Esophagus mucosa (tissue), 1 donor: ENCODE measurements at places on chromosomes 16 and 17. TPM values are rescaled to one million over a fixed set of nuclear protein-coding genes. Genes with fewer than 3 reads are reported as not detected.

DNA sequence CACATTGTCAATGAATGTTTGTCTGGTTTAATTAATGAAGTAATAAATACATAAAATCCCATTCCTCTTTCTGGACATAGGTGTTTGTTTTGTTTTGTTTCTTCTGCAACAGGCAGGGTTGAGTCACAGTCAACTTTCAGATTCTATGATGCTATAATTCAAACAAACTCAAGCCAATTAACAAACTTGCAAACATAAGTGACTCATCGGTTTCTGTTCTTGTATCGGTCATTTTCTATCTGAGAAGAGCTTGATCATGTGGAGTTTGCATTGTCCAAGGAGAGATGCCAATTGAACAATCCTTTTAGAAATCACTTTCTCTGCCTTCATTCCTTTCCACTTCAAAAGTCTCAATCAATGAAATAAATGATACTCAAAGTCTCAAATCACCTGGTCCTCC lies 294.2 kb upstream of the C16orf82 start:
- ATAC-seq, result no peak

- ATAC-seq, result no peak
Measured at GRCh38 chr16:29876594-29877249, 13.7 kb upstream of the CDIPT start.

Gene GHDC
- 9.0 TPM for total RNA-seq

Gene GOSR1
- total RNA-seq, result 31.4 TPM

Gene PNPO
- 33.3 TPM for total RNA-seq

Gene KRTAP4-3
- not detected for total RNA-seq

GRCh38 chr16:22970209-22970865 lies 156.4 kb downstream of the HS3ST2 start:
- no peak for ATAC-seq

GRCh38 chr17:63096426-63096825 lies 130.4 kb downstream of the TANC2 start:
- no peak for ATAC-seq

Gene KSR1
- 31.0 TPM for total RNA-seq

Gene CCDC200
- not detected for total RNA-seq

Gene PTX4
- total RNA-seq, result not detected

- no peak for ATAC-seq
Measured at GRCh38 chr17:60356940-60357339, 35.0 kb downstream of the USP32 start.

Gene TBC1D3H
- not detected for total RNA-seq

DNA sequence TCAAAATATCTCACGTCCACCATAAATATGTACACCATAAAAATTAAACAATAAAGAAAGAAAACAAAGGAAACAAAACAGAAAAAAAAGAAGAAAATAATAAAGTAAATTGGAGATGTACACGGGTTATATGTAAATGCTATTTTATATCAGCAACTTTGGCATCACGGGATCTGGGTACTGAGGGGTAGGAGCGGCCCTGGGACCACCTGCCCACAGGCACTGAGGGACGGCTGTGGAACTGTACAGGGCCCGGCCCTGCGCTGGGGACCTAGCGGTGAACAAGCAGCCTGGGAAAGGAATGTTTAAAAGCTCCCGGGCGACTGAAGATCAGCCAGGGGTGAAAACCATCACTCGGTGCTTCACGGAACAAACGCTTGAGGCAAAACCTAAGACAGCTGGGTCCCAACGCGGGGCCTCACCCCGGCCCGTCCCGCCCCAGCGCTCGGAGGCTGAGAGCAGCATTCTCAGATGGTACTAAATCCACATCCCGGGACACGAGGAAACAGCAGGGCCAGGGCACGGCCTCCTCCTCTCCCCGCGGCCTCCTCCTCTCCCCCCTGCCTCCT lies 31.2 kb downstream of the NXN start:
- peak; percentile 64 for ATAC-seq

Gene DLX4
- total RNA-seq, result 0.52 TPM

Gene FNDC8
- not detected for total RNA-seq

GRCh38 chr17:47188271-47188875 lies 722 bp downstream of the CDC27 start:
- no peak for ATAC-seq

GRCh38 chr16:67055712-67056487 lies 27.0 kb downstream of the CBFB start:
- ATAC-seq, result peak; percentile 99

GRCh38 chr16:70788668-70789594 lies 12.0 kb downstream of the VAC14 start:
- no peak for ATAC-seq

Gene BICDL2
- total RNA-seq, result 62.0 TPM

DNA sequence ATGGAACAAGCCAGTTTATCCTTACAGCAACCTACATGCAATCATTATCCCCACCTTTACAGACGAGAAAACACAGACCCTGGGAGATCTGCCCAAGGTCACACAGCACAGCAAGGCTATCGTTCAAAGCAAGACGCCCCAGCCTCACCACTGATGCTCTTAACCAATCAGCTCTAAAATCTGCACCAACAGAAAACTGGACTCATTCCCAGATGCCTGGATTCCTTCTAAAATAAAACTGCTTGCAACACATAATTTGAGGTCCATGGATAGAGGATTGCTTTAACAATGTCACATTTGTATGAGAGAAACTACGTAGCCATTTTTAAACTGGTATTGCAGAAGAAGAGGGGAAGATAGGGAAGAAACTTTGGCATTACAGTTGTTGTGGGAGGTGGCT lies 6.8 kb downstream of the COTL1 start:
- no peak for ATAC-seq

- ATAC-seq, result no peak
Measured at GRCh38 chr16:26464576-26465266, 602.0 kb upstream of the C16orf82 start.

GRCh38 chr17:64533784-64534183 lies 27.0 kb downstream of the CEP95 start:
- no peak for ATAC-seq

GRCh38 chr16:86089334-86089900 lies 190.5 kb downstream of the IRF8 start:
- no peak for ATAC-seq

Gene TP53TG3
- not detected for total RNA-seq

Gene ETV4
- 5.7 TPM for total RNA-seq

GRCh38 chr17:80646328-80646727 lies 101.7 kb downstream of the RPTOR start:
- ATAC-seq, result no peak

DNA sequence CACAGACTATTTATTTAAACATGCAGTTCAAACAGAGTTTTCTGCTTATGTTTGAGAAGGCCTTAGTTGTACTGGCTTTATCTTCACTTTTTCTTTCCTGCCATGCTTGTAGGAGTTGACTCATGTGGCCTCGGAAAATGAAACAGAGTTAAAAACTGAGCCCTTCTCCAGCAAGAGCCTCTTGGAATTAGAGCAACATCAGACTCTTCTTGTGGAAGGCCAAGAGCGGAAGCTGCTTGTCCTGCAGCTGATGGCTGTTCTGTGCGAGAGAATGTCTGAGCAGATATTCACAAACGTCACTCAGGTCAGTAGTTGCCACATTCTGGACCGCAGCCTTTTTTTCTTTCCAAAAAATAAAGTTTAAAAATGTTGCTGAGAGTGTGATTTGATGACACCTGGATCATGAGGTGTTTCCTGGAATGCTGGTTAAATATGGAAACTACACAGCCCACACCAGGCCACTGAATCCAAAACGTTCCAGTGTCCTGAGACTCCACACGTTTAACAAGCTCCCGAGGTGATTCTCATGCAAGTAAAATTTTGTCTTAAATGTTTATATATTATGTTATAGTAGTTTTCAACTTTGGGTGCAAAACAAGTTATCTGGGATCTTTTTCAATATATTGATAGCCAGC lies 65.9 kb downstream of the TANGO6 start:
- no peak for ATAC-seq

Gene TBC1D3C
- not detected for total RNA-seq

DNA sequence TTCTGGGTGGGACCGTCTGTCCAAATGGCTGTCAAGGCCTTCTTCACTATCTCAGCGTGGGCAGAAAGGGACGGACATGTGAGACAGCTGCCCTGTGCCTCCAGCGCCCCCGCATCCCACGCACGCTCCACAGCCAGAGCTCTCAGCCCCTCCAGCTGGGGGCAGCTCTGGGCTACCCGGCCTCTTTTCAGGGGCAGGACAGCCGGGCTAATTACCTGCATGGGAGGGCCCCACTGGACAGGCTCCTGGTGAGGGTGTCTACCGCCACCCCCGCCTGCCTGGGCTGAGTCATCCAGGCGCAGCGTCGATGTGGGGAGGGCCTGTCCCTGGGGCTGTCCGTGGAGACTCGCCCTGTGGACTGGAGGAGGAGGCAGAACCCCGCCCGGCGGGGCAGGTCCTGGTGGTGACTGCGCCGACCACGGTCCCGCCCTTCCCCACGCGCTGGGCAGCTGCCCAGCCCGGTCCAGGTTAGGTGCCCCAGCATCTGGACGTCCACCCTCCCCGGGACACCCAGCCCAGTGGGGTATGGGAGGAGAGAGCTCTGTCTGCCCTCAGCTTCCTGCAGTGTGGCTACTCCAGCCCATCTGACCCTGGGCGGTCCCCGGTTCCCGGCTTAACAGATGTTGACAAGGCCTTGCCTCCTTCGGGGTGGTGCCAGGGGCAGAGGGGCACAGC lies 5.9 kb upstream of the METRNL start:
- peak; percentile 89 for ATAC-seq

- ATAC-seq, result peak; percentile 83
Measured at GRCh38 chr16:67961551-67961957, 6.9 kb downstream of the SLC12A4 start.

Gene FSCN2
- 0.76 TPM for total RNA-seq

DNA sequence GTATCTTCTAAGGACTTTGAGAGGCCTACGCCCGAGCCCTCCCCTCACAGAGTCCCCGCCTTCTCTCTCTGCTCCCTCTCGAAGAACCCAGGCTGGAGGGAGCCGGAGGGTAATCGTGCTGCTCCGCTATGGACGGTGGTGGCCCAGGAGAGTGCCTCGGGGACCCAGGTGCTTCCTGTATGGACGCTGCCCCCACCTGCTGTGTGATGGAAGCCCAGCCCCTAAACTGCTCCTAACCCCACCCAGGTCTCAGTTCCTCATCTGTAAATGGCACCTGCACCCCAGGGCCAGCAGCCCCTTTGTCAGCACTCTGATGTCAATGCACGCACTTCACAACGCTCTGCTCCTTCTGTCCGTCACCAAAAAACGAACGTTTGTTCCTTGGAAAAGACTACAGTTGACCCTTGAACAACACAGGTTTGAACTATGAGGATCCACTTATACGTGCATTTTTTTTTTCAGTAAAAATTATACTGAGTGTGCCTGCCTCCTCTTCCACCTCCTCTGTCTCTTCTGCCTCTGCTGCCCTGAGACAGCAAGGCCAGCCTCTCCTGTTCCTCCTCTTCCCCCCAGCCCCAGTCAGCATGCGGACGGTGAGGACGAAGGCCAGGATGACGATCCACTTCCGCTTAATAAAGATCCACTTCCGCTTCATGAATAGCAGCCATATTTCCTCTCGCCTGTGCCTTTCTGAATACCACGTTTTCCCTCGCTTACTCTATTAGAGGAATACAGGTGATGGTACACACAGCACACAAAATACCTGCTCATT lies 118.3 kb downstream of the BANP start:
- peak; percentile 55 for ATAC-seq

DNA sequence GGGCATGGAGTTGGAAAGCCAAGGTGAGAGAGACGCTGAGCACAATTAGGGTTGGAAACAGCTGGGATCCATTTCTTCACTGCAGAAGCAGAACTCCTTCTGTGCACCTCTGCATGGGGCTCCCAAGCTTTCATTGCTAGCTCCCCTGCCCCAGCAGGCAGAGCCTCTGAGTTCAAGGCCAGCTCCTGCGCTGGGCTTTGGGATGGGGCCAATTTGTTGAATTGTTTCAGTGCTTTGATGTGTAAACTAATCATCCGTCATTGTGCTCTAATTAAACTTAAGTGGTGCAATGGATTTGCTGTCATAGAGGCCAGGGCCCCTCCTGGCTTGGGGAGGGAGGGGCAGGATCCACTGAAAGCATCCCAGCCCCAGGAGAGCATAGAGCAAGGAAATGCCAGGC lies 13.5 kb upstream of the LYRM9 start:
- no peak for ATAC-seq

Gene KRTAP4-6
- not detected for total RNA-seq

GRCh38 chr16:66569131-66569530 lies 2.9 kb downstream of the CMTM1 start:
- no peak for ATAC-seq

DNA sequence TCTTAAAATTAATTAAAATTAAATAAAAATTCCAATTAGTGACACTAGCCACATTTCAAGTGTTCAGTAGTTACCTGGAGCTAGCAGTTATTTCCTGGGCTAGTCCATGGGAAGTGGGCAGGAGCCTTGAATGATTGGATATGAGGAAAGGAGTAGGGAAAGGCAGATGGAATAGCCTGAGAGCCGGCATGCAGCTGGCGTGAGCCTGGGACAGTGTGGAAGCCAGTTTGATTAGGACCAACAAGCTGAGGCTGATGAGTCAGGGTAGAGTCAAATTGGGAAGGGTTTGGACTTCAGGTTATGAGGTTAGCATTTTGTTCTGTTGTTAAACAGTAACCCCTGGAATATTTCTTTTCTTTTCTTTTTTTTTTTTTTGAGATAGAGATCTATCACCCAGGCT lies 15.3 kb upstream of the GNA13 start:
- peak; percentile 40 for ATAC-seq

Gene KRTAP1-1
- not detected for total RNA-seq

DNA sequence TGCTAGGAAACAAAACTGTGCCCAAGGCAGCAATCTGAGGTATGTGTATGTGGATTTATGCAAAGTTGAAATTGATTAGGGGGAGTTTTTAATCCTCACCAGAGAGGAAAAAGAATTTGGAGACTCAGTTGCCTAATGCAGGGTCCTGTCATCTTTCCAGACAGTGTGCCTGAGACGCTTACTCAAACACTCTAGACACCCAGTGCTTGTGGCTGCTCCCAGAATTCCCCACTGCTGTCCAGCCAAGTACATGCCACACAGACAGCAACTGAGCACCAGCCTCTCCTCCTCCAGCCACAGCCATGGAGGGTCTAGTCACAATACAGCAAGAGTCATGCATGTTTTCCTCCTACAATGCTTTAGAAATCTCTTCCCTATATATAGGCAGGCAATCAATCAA lies 118.1 kb downstream of the HIC1 start:
- ATAC-seq, result no peak

Gene SLX4
- total RNA-seq, result 4.0 TPM

GRCh38 chr17:8152112-8152775 lies at the start of gene PER1:
Gene PER1, minus strand, starts transcription at chr17:8152404. Its CDS starts 1,698 bp downstream, at chr17:8150706.
- peak; percentile 60 for ATAC-seq

Gene TBX6
- 3.6 TPM for total RNA-seq

DNA sequence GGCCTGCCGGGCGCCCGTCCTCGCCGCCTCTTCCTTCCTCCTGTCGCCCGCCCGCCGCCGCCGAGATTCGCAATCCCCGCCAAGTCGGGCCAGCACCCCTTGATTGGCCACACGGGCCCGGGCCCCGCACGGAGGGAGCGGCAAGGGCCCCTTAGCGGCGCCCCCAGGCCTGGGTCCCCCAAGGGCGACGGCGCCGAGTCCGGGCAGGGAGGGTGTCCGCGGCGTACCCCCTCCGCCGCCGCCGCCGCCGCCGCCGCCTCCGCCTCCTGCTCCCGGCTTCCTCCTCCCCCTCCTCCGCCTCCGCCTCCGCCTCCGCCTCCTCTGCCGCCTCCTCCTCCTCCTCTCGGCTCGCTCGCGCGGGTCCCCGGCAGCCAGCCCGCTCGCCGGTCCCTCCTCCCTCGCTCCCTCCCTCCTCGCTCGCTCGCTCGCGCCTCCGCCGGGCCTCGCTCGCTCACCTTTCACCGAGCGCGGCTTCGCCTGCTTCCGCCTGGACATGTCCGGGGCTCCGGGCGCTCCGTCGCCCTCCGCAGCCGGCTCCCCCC lies 561 bp downstream of the ZNF423 start:
- peak; percentile 81 for ATAC-seq

Gene TBC1D3E
- total RNA-seq, result not detected

GRCh38 chr16:79284766-79285165 lies 315.8 kb downstream of the MAF start:
- ATAC-seq, result no peak
